ENCODE measurements at places on chromosomes 6 and 20.

- no peak for DNase-seq
These were observed 11.1 kb upstream of the PPP1R3G start for GRCh38 chr6:5073992-5074391.

DNA sequence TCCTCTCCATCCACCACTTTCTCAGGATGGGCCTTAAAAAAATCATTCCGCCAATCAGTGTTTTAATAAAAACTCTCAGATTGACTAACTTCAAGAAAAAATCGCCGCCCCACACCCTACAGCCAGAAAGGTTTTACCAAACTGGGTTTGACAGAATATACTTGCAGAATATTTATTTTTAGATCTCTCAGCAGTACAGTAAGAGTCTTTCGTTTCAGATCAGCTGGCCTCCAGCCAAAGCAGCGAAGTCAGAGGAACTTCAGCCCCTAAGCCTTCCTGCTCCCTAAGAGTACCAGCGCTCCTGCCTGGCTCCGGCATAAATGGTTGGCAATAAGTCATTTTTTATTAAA is 24.7 kb downstream of the TBC1D7 start:
- peak; percentile 85 for DNase-seq

DNA sequence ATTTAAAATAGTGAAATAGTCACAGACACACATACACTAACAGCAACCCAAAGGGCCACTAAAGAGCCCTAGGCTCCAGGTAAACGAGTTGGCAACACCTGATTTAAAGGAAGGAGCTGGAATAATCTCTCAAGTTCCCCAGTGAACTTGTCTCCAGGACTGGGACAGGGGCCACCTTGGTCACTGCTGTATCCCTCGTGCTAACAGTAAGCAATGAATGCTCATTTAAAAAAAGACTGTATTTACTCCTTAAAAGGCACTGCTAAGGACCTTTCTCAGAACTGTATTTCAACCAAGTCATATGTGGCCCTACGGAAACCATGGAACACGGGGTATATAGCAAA is 1.3 kb downstream of the DIDO1 start:
- DNase-seq, result no peak

DNA sequence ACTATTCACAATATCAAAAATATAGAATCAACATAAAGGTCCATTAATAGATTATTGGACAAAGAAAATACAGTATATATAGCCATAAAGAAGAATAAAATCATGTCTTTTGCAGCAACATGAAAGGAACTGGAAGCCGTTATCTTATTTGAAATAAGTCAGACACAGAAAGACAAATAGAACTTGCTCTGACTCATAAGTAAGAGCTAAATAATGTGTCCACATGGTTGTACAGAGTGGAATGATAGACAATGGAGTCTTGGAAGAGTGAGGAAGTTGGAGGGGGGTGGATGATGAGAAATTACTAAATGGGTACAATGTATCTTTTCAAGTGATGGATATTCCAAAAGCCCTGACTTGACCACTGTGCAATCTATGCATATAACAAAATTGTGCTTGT is 613.5 kb downstream of the PHF3 start:
- peak; percentile 92 for DNase-seq

DNA sequence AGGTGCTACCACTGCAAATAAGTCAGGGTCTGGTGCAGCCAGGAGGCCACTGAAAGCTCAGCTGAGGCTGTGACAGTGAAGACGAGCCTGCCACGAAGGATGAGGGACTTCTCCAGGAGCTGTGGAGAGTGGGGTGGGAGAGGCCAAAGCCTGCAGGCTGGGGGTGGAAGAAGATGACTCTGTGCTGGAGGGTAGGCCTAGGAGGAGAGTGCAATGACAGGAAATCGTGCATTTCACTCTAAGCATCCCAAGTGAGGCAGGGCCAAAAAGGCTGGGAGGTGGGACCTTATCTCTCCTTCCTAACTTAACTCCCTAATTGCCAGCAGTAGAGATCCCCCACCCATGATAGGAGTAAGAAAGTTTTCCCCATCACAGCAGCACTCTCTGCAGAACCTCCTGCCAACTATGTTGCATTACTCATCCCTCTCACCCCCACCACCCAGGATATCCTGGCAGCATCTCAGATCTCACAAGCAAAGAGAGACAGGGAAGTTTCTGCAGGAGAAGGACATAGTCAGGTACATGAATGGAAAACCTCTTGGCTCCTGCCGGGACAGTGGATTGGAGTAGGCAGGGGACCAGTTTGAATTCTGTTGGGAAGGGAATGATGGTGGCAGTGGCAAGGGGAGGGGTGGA is 466.2 kb downstream of the CDH26 start:
- no peak for DNase-seq

GRCh38 chr20:34396408-34396807 is 33.3 kb downstream of the ITCH start:
- DNase-seq, result no peak

GRCh38 chr20:52047811-52048764 is 143.5 kb downstream of the ZFP64 start:
- no peak for DNase-seq

DNA sequence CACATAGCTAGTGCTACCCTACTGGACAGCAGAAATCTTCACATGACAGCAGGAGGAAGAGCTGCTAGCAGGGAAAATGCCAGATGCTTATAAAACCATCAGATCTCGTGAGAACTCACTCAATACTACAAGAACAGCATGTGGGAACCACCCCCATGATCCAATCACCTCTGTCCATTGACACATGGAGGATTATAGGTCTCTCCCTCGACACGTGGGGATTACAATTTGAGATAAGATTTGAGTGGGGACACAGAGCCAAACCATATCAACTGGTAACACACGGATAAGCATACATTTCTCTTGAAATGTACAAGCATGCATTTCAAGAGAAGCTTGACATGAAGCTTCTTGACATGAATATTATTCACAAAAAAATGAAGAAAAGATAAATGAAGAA is 64.1 kb downstream of the MMS22L start:
- DNase-seq, result no peak

DNA sequence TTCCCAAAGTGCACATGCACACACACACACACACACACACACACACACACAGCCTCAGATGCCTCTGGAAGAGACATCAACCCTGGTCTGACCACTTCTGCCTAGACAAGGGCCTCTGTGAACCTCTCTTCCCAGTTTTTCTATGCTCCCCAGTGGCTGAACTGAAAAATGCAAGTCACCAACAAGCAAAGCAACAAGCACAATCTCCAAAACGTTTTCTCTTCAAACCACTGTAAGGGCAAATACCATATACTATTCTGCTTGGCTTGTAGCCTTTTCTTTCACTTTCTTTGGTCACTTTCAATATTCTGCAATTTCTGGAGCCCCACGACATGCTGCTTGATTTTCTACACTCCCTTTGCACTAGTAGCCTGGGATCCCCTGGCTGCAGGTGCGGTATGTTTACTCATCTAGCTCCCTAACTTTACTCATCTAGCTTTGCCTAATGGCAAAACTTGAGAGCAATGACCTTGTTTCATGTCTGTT is 121.4 kb upstream of the DST start:
- DNase-seq, result peak; percentile 53

- DNase-seq, result no peak
These were observed 15.9 kb upstream of the TBC1D20 start for GRCh38 chr20:478010-478948.

- DNase-seq, result no peak
These were observed 61.0 kb downstream of the ENPP1 start for GRCh38 chr6:131868836-131869235.

DNA sequence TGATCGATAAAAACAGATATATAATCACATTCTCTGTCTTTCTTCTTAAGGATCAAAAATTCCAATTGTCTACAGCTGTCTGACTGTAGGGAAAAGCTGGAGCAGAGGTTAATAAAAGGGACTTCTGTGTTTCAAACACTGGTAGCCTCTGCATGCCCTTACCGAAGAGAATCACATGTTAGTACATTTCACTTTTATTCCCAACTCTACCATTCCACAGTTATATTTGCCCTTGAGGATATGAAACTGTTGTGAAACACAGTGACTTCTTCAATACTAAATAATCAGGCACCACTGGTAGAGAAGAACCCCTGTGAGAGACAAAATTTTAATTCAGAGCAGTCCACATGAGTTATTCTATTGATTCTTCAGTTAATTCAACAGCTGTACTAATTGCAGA is 1187.3 kb upstream of the CITED2 start:
- DNase-seq, result peak; percentile 73

DNA sequence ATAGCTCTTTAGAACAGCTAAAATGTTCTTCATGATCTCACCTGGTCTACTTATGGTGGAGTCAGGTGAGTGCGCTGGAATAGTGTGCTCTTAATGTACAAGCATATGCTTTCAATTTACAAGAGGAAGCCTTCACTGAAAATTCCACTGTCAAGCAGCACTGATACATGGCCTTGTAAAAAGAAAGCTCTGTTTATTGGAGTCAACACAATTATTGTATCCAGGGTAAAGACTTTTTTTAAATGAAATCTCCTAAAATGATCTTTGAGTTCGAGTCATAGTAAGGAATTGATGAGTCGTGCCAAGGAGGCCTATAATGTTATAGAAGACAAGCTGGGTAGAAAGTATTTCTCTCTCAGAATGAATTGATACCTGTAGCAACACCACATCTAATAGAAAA is 41.6 kb upstream of the CARMIL1 start:
- DNase-seq, result no peak

- no peak for DNase-seq
These were observed 140.9 kb downstream of the THBS2 start for GRCh38 chr6:169112483-169113320.

GRCh38 chr6:166957087-166957804 is 896 bp upstream of the RNASET2 start:
- no peak for DNase-seq

DNA sequence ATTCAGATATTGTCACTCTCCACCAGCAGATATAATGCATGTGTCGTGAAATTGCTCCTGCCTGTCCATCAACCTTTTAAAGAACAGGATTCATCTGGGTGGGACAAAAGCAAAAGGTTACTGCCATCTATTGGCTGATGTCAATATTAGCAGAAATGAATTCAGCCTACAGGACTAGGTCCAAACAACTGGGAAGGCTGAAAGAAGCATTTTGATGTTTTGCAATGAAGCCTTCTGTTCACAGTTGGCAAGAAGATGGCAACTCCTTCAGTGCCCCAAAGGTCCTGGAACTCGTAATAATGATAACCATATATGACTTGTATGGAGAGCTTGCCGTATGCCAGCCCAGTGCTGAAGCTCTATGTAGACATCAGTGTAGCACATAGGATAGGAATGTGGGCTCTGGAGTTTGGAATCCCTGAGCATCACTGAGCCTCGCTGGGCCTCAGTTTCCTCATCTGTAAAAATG is 7.5 kb downstream of the BCAS1 start:
- peak; percentile 67 for DNase-seq

DNA sequence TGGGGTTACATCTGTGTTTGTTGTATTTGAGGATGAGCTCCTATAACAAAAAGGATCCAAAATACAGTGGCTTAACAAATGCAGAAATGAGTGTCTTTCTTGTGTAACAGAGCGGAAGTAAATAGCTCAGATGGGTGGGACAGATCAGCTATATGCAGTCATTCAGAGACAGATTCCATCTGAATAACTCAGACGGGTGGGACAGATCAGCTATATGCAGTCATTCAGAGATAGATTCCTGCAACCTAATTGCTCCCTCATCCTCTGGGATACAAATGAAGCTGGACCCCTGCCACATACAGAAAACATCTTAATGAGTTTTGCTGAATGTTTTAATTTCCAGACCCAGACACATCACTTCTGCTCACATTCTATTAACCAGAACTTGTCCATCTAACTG is 332.3 kb downstream of the BCKDHB start:
- peak; percentile 87 for DNase-seq

DNA sequence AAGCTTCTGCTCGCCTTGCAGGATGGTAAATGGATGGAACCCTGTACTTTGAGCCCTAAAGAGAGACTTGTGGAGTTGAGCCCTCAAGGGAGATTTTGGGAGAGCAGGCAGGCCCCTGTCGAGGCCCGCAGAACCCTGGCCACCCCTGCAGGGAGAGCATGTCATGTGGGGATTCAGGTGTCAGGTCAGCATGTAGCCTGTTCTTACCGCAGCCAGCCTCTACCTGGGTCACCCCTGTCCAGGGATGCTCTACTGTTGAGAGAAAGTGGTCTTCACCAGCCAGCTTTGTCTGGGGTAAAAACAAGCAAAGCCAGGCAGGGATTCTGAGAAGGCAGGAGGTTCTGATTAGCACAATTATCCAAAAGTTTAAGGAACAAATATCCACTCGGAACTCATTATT is 55.6 kb upstream of the PROKR2 start:
- DNase-seq, result no peak

DNA sequence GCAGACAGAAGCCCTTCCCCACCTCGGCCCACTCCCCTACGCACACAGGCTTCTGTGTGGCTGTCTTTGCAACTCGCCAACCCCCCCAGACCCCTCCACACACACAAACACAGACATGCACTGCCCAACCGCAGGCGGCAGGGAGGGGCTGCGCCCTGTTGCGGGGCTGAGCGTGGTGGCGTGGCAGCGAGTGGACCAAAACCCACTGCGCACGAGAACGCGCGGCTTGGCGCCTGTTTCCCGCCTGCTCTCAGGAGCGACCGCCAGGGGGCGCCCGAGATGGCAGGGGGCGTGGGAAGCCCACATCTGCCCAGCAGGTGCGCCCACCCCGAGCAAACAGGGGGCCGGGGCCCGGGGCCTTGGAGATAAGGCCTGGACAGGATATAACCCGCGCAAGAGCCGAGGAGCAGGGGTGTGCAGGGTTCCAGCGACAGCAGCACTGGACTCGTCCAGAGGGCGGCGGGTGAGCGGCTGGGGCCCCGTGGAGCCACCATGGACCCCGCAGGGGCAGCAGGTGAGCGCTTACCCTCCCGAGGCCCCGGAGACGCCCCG is at the start of gene RBPJL:
Gene RBPJL, plus strand, starts transcription at position 410 of the 552 bp plus-strand sequence. Its CDS starts 83 bp downstream, at position 493.
- no peak for DNase-seq

DNA sequence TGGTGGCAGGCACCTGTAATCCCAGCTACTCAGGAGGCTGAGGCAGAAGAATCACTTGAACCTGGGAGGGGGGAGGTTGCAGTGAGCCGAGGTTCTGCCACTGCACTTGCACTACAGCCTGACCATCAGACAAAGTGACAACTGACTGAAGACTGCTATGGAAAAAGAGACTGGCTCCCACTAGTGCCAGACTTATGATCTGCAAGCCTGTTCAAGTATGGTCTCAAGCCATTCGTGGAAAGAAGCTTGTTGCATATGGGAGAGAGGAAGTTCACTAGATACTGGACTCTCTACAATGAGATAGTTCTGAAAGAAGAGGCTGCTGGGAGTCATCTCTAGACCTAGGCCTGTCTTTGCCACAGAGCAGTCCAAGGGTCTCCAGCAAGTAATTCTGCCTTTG is 26.7 kb downstream of the MDN1 start:
- DNase-seq, result peak; percentile 34

GRCh38 chr6:111951497-111952085 is 78.3 kb upstream of the FYN start:
- no peak for DNase-seq

GRCh38 chr6:169857343-169858292 is 106.2 kb downstream of the ERMARD start:
- no peak for DNase-seq

DNA sequence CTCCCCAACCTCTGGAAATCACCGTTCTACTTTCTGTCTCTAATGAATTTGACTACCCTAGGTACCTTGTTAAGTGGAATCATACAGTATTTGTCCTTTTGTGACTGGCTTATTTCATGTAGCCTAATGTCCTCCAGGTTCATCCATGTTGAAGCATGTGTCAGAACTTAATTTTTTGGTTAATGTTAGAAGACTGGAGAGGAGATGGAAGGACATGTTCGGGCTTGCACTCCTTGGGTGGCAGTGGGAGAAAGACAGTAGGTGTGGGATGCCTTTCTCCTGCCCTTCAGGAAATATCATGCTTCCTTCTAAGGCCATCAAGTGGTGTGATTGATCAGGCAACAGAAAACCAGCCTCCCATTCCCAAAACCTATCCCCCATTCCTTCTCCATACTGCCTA is 61.1 kb upstream of the RNF144B start:
- no peak for DNase-seq

Data from foreskin melanocyte (primary cell).